Hepatocyte (in vitro differentiated cells): ENCODE measurements at places on chromosomes 12 and 14. TPM values are rescaled to one million over a fixed set of nuclear protein-coding genes. Genes with fewer than 3 reads are reported as not detected.

FAM186B gene
- total RNA-seq = 0.17 and 0.52 TPM in 2 replicates

MORN3 gene
- 0.27 and 0.68 TPM in 2 replicates for total RNA-seq

TAS2R10 gene
- total RNA-seq = 1.5 and 1.8 TPM in 2 replicates

COCH gene
- total RNA-seq = 3.3 and 3.5 TPM in 2 replicates

TMCC3 gene
- 4.5 and 7.8 TPM in 2 replicates for total RNA-seq

DNA sequence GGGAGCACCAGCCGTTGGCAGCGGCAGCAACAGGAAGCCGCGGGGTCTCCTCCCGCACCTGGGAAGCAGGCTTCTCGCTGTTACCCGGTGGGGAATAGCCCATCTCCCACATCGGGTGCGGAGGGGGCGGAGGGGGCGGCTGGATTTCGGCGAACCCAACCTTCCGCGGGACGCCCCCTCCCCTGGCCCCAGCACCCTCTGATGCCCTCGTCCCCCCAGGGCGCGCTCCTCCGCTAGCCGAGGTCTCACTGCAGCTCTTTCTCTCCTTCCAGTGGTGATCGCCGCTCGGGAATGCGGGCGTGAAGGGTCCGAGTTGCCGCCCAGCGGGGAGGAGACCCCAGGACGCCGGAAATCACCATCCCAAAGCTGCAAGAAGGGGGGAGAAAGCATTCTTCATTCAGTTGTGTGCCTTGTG lies 303 bp downstream of the SAMD4A start:
- H3K4me1 ChIP-seq = peaks cover 15% of the 10 kb centered on the region
- DNase-seq = peak; percentile 62
- peak overlapping the region; percentile 97 for H3K27ac ChIP-seq
- no peaks in the 10 kb centered on the region for H3K27me3 ChIP-seq
- H3K4me3 ChIP-seq = peak overlapping the region; percentile 92

DNA sequence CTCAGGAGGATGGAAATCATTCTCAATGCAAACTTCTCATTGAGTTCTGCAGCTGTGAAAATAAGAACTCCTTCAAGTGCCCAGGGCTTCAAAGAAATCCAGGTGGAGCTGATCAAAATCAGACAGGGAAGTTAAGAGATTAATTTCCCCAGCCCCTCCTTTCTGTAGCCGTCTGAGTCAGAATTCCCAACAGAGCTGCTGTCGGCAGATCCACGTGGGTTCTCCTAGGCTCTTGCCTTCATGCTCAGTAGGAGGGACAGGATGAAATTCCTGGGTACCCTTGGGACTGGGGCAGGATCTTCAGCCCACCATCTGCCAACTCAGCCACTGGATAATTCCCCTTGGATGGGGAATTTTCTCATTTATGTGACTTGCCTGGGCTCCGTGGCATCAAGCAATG lies 13.3 kb downstream of the TGFB3 start:
- H3K27me3 ChIP-seq = no peaks in the 10 kb centered on the region
- no peak overlapping the region for H3K4me3 ChIP-seq
- H3K4me1 ChIP-seq = no peaks in the 10 kb centered on the region
- DNase-seq = no peak

GRCh38 chr12:58961166-58961565 lies 40.9 kb upstream of the LRIG3 start:
- no peaks in the 10 kb centered on the region for H3K36me3 ChIP-seq
- no peaks in the 10 kb centered on the region for H3K27me3 ChIP-seq
- no peak for DNase-seq
- H3K27ac ChIP-seq = no peak overlapping the region
- H3K4me1 ChIP-seq = peaks cover under 1% of the 10 kb centered on the region

GRCh38 chr12:94144781-94145180 lies 3.6 kb upstream of the PLXNC1 start:
- H3K4me3 ChIP-seq = no peak overlapping the region
- H3K36me3 ChIP-seq = no peaks in the 10 kb centered on the region
- H3K27ac ChIP-seq = no peak overlapping the region
- H3K27me3 ChIP-seq = peaks cover 25% of the 10 kb centered on the region
- DNase-seq = no peak

GRCh38 chr14:44374906-44375305 lies 132.2 kb downstream of the FSCB start:
- no peak for DNase-seq
- H3K4me1 ChIP-seq = no peaks in the 10 kb centered on the region
- no peak overlapping the region for H3K27ac ChIP-seq

DNA sequence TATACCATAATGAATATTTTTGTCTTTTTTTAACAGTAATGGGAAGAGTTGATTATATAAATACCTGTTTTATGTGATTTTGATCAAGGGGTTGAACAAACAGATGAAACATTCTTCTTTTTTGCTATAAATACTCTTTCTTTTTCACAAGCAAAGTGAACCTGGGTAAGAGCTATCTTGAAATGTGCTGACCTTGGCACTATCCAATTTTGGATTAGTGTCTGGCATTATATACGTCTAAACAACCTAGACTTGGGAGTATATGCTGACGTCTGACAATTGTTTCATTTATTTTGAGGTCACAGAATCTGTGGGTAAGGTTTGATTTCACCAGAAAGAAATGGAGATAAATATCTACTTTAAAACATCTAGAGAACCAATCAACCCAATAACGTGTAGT lies 716.0 kb upstream of the STXBP6 start:
- H3K36me3 ChIP-seq = no peaks in the 10 kb centered on the region
- DNase-seq = no peak
- H3K4me3 ChIP-seq = no peak overlapping the region

DNA sequence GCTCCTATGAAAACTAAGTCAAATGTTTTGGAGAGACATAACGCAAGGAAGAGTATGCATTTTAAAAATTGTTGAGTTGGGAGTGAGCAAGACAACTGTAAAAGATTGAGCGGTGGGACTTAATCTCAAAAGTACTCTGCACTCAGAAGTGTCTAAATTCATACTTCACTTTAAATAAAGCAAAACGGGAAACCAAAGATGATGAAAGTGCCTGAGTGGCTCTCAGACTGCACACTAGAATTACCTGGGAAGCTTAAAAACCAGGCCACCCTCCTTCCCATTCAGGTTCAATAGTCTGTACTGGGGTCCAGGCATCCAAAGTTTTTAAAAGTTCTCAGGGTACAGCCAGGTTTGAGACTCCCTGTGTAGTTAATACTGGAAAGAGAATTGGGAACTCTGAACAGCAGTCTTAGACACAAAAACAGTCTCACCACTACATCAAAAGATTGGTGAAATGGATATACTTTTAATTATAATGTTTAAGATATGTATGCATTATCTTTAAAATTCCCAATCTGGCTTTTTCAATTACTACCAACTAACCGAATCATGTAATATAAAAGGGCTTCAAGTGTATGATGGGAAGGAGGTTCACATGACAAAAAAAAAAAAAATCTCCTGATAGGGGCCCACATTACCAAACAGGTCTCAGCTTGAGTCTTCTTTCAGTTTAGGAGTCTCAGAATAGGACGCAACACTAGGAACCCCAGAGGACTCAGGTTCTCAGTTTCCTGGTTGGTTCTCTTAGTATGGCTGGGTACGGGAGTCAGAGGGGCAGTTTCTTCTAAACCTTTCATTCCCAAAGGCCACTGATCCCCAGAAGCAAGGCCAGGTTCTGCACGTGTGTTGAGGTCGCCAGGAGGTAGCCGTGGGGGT lies 1.0 kb downstream of the HOMEZ start:
- peak overlapping the region; percentile 69 for H3K4me3 ChIP-seq
- no peaks in the 10 kb centered on the region for H3K36me3 ChIP-seq
- no peaks in the 10 kb centered on the region for H3K27me3 ChIP-seq
- H3K4me1 ChIP-seq = peaks cover 11% of the 10 kb centered on the region
- peak overlapping the region; percentile 92 for H3K27ac ChIP-seq

DNA sequence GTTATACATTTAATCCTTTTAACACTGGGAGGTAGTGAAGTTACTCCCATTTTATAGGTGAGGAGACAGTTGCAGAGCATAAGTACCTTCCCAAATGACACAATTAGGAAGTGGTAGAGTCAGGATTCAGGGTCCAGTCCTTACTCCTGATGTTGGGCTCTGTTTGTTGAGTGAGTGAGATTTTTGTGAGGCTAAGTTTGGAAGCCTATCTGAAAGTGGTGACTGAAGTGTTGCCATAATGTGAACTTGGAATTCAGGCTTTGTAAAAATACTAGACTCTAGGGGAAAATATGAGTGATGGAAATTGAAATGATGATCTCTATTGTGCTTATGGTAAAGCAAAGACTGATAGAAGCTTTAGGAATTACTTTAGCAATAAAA lies 2.2 kb downstream of the NUDT4 start:
- no peaks in the 10 kb centered on the region for H3K27me3 ChIP-seq
- H3K36me3 ChIP-seq = no peaks in the 10 kb centered on the region
- peaks cover 7% of the 10 kb centered on the region for H3K4me1 ChIP-seq

GRCh38 chr12:82124711-82125380 lies 233.3 kb downstream of the CCDC59 start:
- H3K4me3 ChIP-seq = no peak overlapping the region
- no peaks in the 10 kb centered on the region for H3K4me1 ChIP-seq
- no peaks in the 10 kb centered on the region for H3K36me3 ChIP-seq
- peak; percentile 25 for DNase-seq
- H3K27ac ChIP-seq = no peak overlapping the region
- H3K27me3 ChIP-seq = no peaks in the 10 kb centered on the region

GRCh38 chr14:49921401-49921800 lies 28.5 kb downstream of the ARF6 start:
- H3K27me3 ChIP-seq = no peaks in the 10 kb centered on the region
- H3K4me1 ChIP-seq = no peaks in the 10 kb centered on the region
- H3K27ac ChIP-seq = no peak overlapping the region
- DNase-seq = no peak

DNA sequence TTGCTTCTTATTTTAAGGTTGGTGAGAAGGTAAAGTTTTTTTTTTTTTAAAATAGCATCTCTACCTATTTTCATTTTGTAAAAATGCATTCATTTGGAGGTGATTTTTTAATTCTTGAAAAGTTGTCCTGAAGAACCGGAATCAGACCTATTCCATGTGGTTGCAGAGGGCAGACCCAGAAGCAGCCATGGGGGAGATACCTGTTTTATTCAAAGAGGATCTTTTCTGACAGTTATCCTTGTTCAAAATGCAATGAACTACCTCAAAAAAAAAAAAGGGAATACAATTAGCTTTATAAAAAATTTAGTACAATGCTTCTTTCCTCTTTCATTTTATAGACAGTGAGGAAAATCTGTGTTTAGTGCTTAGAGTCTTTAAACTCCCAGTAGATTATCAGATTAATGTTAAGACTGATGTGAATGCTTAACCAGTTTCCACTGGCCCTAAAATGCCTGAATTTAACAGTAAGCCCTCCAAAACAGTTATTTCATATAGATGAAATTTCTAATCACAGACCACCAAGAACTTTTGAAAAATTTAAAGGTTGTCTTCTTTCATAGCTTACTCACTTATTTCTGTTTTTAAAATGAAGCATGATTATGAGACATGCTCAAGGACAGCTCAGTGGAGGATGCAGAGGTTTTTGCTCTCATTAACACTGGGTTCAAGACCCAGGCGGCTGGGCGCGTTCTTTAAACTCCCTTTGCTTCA lies 8.6 kb upstream of the NEMF start:
- H3K4me1 ChIP-seq = peaks cover 11% of the 10 kb centered on the region
- H3K27ac ChIP-seq = peak overlapping the region; percentile 99
- no peaks in the 10 kb centered on the region for H3K36me3 ChIP-seq
- DNase-seq = no peak
- no peaks in the 10 kb centered on the region for H3K27me3 ChIP-seq
- peak overlapping the region; percentile 66 for H3K4me3 ChIP-seq

DNA sequence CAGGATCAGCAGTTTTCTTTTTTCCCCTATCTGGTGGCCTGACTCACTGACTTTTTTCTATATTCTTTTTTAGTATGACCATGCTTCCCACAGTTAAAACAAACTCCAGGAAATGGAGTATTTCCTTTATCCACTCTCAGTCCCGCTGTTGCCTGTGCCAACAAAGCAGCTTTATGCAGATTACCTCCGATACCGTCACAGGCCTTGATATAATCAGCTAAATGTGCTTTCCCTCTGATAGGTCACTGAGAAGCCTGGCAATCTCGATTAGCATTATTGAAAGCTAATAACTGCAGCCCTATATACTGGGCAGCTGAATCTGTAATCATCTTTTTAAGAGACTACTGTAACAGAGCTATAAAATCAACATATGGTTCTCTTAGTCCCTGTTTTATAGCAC lies 243.6 kb downstream of the KIF21A start:
- H3K36me3 ChIP-seq = no peaks in the 10 kb centered on the region
- no peak overlapping the region for H3K4me3 ChIP-seq
- no peaks in the 10 kb centered on the region for H3K27me3 ChIP-seq
- H3K27ac ChIP-seq = no peak overlapping the region
- DNase-seq = no peak
- no peaks in the 10 kb centered on the region for H3K4me1 ChIP-seq

GRCh38 chr12:28828318-28828717 lies 320.8 kb upstream of the FAR2 start:
- H3K36me3 ChIP-seq = no peaks in the 10 kb centered on the region
- no peaks in the 10 kb centered on the region for H3K4me1 ChIP-seq
- no peaks in the 10 kb centered on the region for H3K27me3 ChIP-seq
- no peak overlapping the region for H3K27ac ChIP-seq
- no peak for DNase-seq

- no peaks in the 10 kb centered on the region for H3K27me3 ChIP-seq
- no peaks in the 10 kb centered on the region for H3K4me1 ChIP-seq
- no peak overlapping the region for H3K4me3 ChIP-seq
- H3K36me3 ChIP-seq = no peaks in the 10 kb centered on the region
- no peak overlapping the region for H3K27ac ChIP-seq
Observed at GRCh38 chr12:13156277-13156676, 40.2 kb upstream of the EMP1 start.

DNA sequence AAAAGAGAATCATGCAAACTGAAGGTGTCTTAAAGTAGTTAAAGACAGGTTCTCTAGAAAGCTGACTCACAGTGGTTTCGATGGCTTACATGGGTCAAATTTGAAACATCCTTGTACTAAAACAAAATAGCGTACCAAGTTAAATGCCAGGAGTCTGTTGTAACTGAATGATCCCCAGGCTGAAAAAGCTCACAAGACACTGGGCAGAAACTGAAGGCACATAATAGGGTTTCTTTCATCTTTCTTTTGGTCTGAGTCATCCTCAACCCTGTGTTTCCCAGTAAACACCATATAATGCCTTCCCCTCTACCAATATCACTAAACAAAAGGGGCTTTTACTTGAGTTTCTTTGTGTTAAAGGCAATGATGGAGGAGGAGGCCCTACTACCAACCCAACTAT lies 12.8 kb downstream of the ZFYVE1 start:
- no peak for DNase-seq
- no peaks in the 10 kb centered on the region for H3K36me3 ChIP-seq
- no peaks in the 10 kb centered on the region for H3K4me1 ChIP-seq

DNA sequence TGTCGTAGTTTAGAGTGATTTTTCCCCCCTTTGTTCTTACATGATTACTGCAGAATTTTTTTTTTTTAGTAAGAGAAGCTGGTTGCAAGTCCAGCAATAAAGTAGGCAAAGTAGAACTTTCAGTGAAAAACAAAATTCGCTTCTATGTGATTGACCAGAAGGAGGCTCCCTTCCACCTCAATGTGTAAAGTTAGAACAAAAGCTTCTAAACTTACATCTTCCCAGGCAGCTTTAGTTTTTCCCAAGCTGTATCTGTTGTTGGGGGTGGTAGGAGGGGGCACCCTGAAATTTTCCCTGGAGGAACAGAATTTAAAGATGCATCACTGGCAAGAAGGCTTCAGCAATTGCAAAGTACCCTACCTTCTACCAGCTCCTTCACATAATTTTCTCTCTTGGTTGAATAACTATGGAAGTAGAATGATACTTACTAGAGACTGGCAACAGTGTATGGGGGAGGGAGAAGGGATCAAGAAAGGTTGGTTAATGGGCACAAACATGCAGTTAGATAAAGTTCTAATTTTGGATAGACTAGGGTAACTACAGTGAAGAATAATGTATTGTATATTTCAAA lies 87.3 kb upstream of the E2F7 start:
- H3K4me1 ChIP-seq = no peaks in the 10 kb centered on the region
- no peak overlapping the region for H3K4me3 ChIP-seq
- no peak overlapping the region for H3K27ac ChIP-seq
- no peaks in the 10 kb centered on the region for H3K36me3 ChIP-seq
